ENCODE measurements at places on chromosomes 7 and 10. TPM values are rescaled to one million over a fixed set of nuclear protein-coding genes. Genes with fewer than 3 reads are reported as not detected.

DNA sequence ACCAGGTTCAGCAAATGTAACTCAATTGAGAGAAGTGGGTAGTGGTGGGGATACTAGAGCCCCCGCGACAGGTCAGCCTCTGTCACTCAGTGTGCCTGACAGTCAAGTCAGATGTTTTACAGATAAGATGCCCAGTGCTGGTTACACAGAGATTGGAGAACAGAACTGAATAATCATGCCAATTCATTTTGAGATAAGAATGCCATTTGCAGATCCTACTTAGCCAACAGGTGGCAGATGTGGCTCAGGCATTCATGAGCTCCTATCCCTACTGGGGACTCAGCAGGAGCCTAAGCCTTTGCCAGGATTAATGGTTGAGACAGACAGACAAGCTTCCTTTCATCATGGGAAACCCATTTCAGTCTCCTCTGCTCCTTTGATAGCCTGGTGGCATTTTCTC, 137.8 kb downstream of the MAPK8 start:
- peak; percentile 57 for DNase-seq

GRCh38 chr10:105056413-105056812, 415.3 kb downstream of the SORCS3 start:
- DNase-seq: no peak

DNA sequence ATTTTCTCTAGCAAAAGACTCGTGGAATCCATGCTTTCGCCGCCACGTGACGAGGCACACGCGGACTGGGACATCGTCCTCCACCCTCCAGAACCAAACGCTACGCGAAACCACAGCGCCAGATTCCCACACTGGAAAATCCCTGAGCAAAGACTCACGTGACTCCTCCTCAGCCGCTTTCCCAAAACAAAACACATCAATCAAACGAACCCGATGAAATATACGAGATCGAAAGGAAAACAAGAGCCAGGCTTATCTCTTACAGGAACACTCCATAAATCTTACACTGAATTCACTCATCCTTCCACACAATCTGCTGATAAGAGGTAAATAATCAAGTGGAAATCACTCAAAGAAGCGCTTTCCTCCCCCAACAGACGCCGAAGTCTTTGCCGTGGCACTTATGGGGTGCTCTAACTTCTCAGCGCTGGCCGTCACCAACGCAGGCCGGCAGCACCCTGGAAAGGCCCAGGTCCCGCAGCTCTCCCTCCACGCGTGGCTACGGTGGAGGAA, 23.8 kb downstream of the DIP2C start:
- DNase-seq: no peak

GRCh38 chr10:101046332-101047238, 15.2 kb upstream of the KAZALD1 start:
- DNase-seq: no peak

GRCh38 chr10:108439397-108439796, 1274.9 kb upstream of the SORCS1 start:
- no peak for DNase-seq

Gene ZC3HAV1
- total RNA-seq: 51.3 TPM

- no peak for DNase-seq
These were observed 130.4 kb upstream of the KCNMA1 start for GRCh38 chr10:77768039-77768438.

Gene NPY
- total RNA-seq: 2.4 TPM

- no peak for DNase-seq
These were observed 229.5 kb downstream of the ARHGAP21 start for GRCh38 chr10:24494236-24494635.

DNA sequence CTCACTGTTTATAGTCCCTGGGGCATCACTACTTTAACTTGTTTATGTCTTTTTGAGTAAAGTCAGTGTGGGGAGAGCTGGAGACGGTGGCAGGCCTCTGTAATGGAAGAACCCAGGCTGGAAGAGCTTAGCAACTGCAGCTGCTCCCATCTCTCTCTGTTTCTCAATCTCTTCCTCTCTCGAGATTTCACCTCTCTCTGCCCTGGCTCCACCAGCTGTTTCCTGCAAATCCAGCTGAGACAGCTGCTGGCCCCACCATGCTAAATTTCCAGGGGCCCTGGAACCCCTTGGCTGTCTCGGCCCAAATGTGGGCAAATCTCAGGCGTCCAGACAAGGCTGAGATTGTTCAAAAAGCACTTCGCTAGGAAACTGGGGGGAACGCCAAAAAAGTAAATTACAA, 25.8 kb upstream of the SLF2 start:
- DNase-seq: no peak

Gene SYNPO2L
- total RNA-seq: not detected

Gene AGR2
- not detected for total RNA-seq

Gene SPDYE11
- not detected for total RNA-seq

Gene UFSP1
- total RNA-seq: 1.3 TPM

DNA sequence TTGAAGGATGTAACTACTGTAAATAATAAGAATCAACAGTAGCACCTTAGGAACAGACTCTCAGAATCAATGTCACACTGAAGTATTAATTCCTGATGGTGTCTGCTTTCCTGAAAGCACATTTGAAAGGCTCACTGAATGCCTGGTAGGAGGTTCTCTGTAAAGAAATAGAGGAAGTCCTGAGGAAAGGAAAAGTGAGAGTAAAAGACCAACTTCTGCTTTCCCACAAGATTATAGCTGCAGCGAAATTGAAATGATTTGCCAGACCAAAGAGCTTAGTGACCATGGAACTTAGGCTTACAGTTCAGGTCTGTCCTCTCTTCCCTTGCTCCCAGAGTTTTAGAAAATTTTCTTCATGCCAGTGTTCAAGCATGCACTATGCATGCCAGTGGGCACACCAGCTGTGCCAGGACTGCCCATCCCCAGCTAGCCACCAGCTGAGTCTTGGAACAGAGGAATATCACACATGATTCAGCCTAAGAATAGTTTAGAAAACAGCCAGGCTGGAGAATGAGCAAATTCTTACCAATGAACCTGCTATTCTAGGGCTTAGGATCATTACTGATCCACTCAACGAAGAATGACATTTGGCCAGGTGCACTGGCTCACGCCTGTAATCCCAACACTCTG, 123.2 kb downstream of the HERPUD2 start:
- no peak for DNase-seq

DNA sequence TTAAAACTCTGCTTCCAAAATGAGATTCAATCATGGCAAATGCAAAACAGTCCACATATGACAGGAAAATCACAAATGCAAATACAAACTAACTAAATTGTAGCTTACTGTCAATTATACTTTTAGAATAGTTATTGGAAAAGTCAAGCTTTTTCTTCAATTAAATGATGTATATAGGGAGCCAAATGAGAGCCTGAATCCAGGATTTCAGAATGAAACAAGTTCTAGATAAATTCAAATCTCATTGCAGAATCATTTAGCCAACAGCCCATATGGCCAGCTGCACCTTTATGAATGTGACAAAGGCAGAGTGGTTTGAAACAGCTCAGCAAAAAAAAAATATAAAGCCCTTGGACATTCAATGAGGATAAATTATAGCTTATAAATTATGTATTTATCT, 82.2 kb upstream of the SCIN start:
- DNase-seq: no peak

DNA sequence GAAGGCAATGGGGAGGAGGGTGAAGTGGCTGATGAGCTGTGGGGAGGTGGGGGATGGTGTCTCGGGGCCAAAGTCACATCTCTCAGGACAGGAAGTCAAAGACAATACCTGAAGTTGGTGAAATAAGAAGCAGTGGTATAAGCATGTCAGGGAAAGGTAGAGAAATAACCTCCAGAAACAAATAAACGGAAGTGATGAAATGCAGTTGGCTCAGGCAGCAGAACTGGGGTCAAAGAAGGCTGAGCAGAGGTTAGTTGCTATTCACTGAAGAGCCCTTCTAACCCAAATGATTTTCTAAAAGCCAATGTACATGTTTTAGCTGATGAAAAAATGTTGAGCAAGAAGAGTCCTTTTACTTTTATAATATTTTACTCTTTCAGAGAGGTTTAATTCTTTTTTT, 78.6 kb upstream of the ADRB1 start:
- DNase-seq: no peak

DNA sequence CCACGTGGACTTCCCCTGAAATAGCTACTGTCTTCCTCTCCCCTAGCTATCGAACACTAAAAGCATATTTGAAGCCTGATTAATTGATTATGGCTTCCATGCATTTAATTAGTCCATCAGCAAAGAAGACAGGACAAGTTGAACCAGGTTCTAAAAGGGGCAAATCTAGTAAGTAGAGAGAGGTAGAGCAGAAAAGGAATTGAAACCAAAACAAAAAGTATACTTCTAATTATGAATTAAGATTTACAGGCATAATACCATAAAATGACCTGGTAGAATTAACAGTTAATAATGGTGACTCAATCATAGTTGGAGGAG, 393 bp upstream of the DNAJC1 start:
- DNase-seq: no peak

- DNase-seq: no peak
These were observed 5.0 kb upstream of the ATP6V0E2 start for GRCh38 chr7:149868623-149869290.

DNA sequence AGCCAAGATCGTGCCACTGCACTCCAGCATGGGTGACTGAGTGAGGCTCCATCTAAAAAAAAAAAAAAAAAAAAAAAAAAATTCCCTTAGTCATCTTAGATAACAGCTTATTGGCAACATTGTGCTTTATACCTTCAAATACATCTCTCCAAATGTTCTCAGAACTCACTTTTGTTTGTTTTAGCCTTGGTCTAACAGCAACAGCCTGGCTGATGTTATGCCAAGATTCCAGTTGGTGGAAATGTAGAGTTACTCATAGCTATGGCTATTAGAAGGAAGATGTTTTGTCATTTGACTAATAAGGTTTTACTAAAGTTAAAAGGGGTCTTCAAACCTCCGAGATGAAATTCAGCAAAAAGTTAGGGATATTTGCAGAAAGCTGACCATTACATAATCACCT, 481.4 kb downstream of the NEBL start:
- DNase-seq: peak; percentile 9

DNA sequence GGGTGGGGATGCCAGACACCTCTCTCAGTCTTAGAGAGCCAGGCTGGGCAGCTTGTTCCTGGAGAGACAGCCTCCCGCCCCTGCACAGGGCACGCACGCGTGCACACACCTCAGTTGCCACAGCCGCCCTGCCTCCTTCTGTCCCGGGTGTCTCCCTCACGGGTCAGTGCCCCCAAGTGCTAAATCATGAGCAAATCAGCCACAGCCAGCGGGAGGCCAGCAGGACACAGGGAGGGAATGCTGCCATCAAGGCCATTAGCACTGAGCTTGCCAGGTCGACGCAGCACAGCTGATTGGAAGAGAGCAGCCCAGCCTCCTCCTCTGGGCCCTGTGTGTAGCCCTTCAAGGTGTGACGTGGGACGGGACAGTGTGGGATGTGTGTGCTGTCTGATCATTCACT, 130.4 kb downstream of the CDH23 start:
- peak; percentile 4 for DNase-seq

GRCh38 chr7:29281782-29282541, 87.4 kb downstream of the CHN2 start:
- DNase-seq: peak; percentile 15

Gene ABCC2
- total RNA-seq: 6.1 TPM

Gene COL13A1
- 5.7 TPM for total RNA-seq

DNA sequence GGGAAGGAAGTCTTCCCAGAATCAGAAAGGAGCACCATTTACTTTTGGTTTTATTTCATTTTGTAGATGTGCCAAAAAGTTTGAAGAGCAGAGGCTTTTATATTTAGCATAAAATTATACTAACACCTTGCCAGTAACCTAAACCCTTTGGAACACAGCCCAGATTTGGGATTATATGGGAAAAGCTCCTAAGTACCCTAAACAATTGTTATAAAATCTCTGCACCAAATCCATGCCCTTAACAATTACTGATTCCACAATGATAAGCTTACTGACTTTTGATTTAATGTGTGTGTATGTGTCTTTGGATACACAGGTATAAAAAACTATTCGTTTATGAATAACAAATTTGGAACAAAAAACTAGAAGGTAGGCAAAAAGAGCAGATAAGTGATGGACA, 39.0 kb upstream of the TMEM229A start:
- no peak for DNase-seq

Gene MLLT10
- 9.3 TPM for total RNA-seq

DNA sequence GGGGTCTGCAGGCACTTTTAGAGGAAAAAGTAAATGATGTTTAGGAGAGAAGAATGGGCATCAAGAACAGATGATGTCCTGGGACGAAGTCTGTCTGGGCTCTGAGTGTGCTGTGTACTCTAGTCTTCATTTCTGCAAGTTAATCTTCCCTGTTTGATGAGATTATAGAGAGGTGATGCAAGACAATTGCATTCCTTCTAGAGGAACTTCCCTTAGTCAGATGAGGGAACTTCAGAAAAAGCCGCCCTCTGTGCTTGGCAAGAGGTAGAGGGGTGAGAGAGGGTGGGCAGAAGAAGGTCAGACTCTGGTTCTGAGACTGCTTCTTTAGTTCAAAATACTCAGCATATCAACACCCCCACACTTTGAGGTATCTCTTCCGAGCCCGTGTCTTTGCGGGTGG, 797.9 kb downstream of the LRMDA start:
- DNase-seq: no peak

Gene TAS2R38
- not detected for total RNA-seq

DNA sequence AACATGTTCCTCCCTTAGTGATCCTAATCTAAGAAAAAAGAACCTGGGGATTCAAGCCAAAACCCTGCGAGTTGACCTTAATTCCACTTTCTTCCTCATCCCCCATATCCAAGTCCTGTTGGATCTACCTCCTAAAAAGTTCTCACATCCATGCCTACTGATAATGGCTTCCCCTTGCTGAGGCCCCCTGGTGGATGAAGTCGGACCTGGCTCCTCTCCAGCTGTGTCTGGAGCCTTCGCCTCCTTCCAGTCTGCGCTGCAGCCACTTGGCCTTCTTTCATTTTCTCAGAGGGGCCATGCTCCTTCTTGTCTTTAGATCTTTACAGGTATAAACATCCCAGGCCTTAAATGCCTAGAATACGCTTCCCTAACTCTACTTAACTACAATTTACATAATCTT, 8.1 kb downstream of the PDE1C start:
- peak; percentile 82 for DNase-seq

GRCh38 chr10:103431902-103432301, 20.3 kb downstream of the CALHM2 start:
- DNase-seq: no peak

DNA sequence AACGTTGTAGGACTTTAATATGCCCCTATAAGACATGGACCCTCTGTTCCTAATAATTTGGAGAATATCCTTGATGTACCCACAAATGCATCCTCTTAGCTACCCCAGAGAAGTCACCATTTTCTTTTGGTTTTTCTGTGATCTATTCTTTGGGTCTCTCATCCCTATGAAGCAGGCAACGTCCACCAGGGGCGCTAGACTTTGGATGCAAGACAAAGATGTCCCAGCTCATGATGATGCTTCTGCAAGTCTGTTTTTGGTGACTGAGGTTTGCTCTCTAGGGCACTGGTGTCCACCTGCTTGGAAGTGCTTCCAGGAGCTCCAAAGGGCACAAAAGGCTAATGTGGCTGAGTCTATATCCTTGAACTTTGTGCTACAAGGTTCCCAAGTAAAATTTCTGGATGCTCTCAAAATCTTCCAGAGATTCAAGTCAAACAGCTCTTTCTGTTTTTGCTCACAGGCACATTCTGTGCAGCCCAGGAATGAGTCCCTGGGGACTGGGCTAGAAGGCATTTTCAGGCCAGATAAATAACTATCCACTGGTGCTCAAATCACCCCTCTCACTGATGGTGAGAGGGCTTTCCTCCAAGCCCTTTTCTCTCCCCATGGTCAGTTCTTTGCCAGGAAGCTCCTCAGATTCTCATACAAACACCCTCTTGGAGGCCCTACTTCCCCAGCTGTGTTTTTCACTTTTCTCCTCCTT, 166.4 kb downstream of the C7orf25 start:
- DNase-seq: peak; percentile 7

Gene ARHGEF5
- total RNA-seq: 3.3 TPM
